ENCODE measurements at places on chromosomes 2 and 18.

DNA sequence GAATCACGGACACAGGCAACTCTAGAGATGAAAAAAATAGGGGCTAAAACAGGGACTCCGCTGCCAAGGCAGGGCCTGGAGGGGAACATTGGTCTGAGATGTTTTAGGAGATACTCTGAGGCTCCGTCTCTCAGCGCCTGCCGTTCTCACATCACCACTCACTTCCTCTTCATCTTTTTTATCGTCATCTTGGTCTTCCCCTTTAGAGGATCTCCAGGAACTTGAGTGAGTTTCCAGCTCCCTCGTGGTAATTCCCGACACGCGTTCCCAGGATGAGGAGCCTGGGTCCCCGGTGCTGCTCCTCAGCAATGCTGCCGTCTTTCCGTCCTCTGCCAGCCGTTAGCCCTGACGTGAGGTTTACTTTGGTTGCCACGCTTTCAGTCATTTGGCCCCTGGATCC is 16.1 kb downstream of the MLPH start:
- no peak for DNase-seq

- no peak for DNase-seq
Measured at GRCh38 chr2:105307146-105307545, 22.4 kb downstream of the TGFBRAP1 start.

- no peak for DNase-seq
Measured at GRCh38 chr2:2577407-2577831, 246.3 kb upstream of the MYT1L start.

GRCh38 chr2:3956892-3957291 is 253.5 kb downstream of the DCDC2C start:
- DNase-seq: no peak

DNA sequence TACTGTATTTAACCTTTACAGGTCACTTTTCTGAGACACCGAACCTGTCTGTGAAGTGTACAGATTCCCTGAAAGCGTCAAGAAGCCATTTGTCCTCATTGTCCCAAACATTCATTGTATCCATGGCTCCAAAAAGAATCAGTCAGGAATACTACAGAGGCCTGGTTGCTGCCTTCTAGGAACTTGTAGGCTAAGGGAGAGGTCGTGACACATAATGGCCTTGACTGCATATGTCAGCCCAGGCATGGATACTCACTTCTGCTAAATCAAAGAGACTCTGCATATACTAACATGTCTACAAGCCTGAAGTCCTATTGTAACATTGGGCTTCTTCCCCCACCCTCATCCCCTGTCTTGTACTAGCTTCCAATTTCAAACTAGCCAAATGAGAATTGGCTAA is 40.2 kb downstream of the ONECUT2 start:
- DNase-seq: no peak

- DNase-seq: no peak
Measured at GRCh38 chr2:112108178-112108832, 29.9 kb upstream of the FBLN7 start.

- DNase-seq: no peak
Measured at GRCh38 chr18:58135183-58135641, 91.2 kb downstream of the NEDD4L start.

- no peak for DNase-seq
Measured at GRCh38 chr18:70188113-70188512, 17.4 kb downstream of the RTTN start.

DNA sequence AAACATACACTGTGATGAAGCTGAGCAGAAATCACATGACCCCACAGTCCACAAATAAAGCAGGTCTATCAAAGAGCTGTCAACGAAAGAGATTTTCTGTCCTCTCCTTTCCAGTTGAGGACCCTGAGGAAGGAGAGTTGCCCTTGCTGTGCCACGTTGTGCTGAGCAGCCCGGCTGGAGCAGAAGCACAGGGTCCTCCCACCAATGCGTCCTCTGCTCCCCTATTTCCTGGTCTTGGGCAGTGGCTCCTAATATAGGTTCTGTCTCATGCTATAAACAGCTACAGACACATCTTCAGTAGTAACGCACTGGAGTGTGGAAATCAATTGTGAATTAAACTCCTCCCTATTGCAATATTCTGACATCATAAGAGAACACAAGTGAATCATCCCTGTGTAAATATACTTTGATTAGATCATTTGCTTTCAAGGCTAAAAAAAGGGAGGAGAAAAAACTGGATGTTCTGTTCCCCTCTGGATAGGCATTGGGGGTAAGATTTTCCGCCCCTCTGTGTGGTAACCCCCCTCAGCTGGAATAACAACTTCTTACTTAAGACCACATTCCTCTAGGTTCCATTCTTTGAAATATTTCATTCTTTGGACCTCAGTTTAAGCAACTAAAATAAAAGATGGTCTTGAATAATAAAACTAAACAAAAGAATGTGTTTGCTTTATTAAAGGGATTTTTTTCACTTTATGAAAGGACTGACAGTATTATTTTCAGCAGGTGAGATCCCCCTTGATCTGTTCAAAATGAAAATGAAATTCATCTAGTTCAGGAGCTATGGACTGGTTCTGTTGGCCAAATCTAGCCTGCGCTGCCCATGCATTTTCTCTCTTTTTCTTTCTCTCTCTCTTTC is 8.3 kb upstream of the RHOB start:
- no peak for DNase-seq

GRCh38 chr2:74205596-74205995 is 7.2 kb downstream of the MTHFD2 start:
- no peak for DNase-seq

GRCh38 chr2:232924433-232924832 is 54.4 kb downstream of the SNORC start:
- no peak for DNase-seq

DNA sequence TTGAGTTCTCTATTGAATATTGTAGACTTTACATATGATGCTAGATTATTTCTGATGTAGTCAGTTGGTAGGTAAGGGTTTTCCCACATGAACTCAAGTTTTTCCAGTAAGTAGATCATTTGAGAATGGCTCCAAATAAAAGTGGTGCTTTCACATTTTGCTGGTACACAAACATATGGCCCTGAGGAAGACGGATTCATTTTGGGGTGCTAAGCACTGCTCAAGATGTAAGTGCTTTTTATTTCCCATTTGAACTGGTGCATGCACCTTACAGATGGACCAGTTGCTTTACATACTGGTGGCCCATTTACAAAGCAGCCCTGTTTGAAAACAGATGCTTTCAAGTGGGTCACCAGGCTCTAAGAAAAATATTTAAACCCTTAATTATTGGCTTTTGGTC is 266.7 kb downstream of the MEIS1 start:
- no peak for DNase-seq

DNA sequence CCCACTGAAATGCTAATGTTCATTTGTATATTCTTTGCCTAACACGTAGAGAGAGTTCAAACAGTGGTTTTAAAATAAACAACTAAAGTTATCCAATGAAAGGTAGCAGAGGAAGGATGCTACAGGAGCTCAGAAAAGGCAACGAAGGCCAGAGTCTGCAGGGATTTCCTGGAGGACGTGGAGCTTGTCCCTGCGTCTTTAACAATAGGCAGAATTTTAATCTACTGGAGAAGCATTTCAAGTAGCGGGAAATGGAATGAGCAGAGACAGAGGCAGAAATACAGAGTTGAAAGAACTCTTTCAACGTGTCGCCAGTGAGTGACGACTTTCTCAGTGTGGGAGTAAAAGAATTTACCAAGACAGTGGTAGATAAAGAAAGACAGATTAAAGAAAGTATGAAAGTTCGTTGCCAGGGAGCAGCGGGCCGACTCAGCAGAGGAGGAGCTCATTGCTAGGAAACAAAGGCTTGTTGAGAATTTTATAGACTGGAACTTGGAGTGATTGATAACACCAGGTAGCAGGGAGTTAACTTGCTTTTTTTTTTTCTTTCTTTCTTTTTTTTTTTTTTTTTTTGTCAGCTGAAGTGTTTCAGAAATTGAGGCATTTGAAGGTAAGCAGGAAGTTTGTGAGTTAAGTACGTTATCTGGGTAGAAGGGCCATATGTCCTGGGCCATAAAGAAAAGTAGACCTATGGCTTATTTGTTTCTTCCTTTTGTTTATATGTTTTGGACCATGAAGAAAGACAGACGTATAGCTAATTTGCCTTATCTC is 625 bp upstream of the NBAS start:
- DNase-seq: no peak

- DNase-seq: no peak
Measured at GRCh38 chr2:128469875-128470274, 151.2 kb upstream of the HS6ST1 start.

- no peak for DNase-seq
Measured at GRCh38 chr18:50287028-50287440, 458 bp downstream of the CXXC1 start.

- no peak for DNase-seq
Measured at GRCh38 chr2:121120991-121121390, 164.0 kb downstream of the TFCP2L1 start.

DNA sequence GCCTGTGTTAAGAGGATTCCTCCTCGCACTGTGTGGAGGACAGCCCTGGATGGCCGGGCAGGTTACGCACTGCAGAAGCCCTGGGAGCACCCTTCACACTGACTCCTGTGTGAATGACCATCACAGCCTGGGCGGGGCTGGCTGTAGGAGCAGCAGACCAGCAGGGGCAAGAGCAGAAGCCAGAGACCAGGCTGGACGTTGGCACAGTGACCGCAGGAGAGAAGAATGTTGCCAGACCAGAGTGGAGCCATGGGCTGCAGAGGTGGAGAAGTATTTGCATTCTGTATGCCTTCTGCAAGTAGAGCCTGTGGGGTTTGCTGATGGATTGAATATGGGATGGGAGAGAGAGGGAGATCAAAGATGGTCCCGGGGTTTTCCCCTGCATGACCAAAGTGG is 23.1 kb downstream of the LRRFIP1 start:
- no peak for DNase-seq

GRCh38 chr2:49053156-49053555 is 101.2 kb downstream of the FSHR start:
- no peak for DNase-seq

GRCh38 chr18:28468901-28469300 is 292.0 kb upstream of the CDH2 start:
- DNase-seq: no peak

- DNase-seq: no peak
Measured at GRCh38 chr2:49278141-49278540, 123.8 kb upstream of the FSHR start.

DNA sequence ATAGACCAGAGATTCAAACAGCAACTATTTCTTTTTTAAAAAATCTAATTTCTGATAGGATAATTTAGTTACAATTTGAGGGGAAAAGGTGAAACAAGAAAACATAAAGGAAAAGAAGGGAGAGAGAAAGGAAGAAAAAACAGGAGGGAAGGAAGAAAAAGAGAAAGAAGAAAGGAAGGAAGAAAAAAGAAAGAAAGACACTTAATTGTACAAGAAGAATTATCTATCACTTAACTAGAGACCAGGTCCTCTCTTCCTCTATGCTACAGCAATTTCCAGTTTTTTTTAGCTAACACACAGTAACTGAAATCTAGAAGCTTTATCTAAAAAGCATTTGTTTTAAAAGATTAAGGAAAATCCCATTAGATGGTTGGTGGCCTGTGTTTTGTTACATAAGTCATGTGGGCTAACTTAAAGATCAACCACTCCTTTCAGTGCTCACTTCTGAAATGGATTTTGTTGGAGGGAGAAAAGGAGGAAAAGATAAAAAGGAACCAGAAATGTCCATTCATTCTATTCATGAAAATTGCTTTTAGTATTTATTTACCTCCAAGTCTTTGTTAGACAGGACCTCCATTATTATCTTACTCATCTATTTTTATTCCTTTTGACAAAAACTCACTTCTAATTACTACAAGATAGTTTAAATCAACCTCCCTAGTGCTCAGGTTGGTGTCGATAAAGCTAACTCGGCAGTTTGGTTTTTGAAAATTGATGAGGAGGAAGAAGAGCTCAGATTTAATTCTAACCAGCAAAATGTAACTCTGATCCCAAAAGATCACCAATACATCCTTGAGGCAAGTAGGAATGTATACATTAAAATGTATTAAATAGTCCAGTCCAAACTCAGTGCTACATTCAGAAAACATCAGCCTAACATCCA is 251.5 kb upstream of the FN1 start:
- DNase-seq: no peak

GRCh38 chr18:43720041-43720440 is 442.8 kb upstream of the SYT4 start:
- no peak for DNase-seq

- DNase-seq: no peak
Measured at GRCh38 chr2:88429929-88430328, 22.6 kb downstream of the FOXI3 start.

GRCh38 chr18:12867441-12868123 is 16.5 kb downstream of the PTPN2 start:
- DNase-seq: no peak

DNA sequence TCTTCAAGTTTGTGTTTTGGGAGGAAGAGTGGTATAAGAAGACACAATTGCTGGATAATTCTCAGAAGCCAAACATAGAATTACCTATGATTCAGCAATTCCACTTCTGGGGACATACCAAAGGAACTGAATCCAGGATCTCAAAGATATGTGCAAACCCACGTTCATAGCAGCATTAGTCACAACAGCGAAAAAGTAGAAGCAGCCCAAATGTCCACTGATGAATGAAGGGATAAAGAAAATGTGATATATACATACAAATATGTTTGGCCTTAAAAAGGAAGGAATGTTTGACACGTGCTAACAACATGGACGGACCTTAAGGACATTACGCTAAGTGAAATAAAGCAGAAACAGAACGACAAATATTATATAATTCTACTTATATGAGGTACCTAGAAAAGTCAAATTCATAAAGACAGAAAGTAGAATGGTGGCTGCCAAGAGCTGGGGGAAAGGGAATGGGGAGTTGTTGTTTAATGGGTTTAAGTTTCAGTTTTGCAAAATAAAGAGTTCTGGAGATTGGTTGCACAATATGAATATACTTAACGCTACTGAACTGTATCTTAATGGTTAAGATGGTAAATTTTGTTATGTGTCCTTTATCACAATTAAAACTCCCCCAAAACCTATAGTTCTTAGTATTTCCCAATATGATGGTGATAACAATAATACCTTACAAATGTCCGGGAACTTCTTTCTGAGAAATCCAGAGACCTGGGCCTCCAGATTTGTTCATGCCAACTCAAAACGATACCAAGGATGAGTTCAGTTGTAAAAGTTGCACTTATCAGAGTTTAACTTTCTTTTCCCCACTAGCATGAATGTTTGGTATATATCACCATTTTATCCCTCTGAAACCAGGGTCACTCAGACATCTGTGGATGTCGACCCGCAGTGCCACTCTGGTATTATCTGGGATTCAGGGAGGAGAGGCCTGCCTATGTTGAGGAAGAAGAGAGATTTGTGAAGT is 33.7 kb upstream of the WIPF1 start:
- DNase-seq: no peak

- DNase-seq: no peak
Measured at GRCh38 chr2:205657579-205657978, 24.7 kb upstream of the NRP2 start.

GRCh38 chr2:108926561-108927380 is 62.2 kb downstream of the EDAR start:
- DNase-seq: no peak

- no peak for DNase-seq
Measured at GRCh38 chr2:39821871-39822270, 42.8 kb upstream of the THUMPD2 start.
